ENCODE measurements at places on chromosomes 2 and 18. TPM values are rescaled to one million over a fixed set of nuclear protein-coding genes. Genes with fewer than 3 reads are reported as not detected.

Gene PELI1
- 59.4 TPM for total RNA-seq

Gene TRIM43
- not detected for total RNA-seq

Gene NR4A2
- 36.1 TPM for total RNA-seq

Gene ALPP
- total RNA-seq: not detected

Gene AMER3
- not detected for total RNA-seq

Gene OSR1
- total RNA-seq: not detected

Gene LTBP1
- 0.67 TPM for total RNA-seq

Gene DSG4
- total RNA-seq: not detected

Gene ADAM23
- total RNA-seq: 2.4 TPM

Gene GFPT1
- total RNA-seq: 55.1 TPM

Gene ERBB4
- not detected for total RNA-seq

Gene SLC1A4
- total RNA-seq: 41.6 TPM

Gene LANCL1
- total RNA-seq: 49.1 TPM

Gene CYRIA
- total RNA-seq: 2.3 TPM

Gene ANKRD23
- 5.7 TPM for total RNA-seq

Gene SFT2D3
- total RNA-seq: 4.7 TPM

Gene IL36G
- not detected for total RNA-seq

Gene CNRIP1
- not detected for total RNA-seq

Gene CPO
- total RNA-seq: not detected

Gene ARL4C
- total RNA-seq: 53.7 TPM

Gene NDUFAF7
- total RNA-seq: 30.6 TPM

Gene TRIB2
- 4.1 TPM for total RNA-seq

Gene RAB17
- total RNA-seq: not detected

Gene CXCR2
- 0.48 TPM for total RNA-seq

Gene PDE1A
- not detected for total RNA-seq

Gene SPR
- total RNA-seq: 0.65 TPM

Gene ACTR2
- total RNA-seq: 272 TPM

Gene CIAO1
- total RNA-seq: 70.8 TPM

Gene NYAP2
- 0.05 TPM for total RNA-seq

Gene ACVR1C
- 2.3 TPM for total RNA-seq

Gene TDRD15
- not detected for total RNA-seq

Gene EVA1A
- total RNA-seq: 0.38 TPM

Gene IL1A
- total RNA-seq: 6.6 TPM

Gene CD207
- not detected for total RNA-seq

Gene RSAD2
- 5.4 TPM for total RNA-seq

Gene CAPN14
- 0.60 TPM for total RNA-seq

Gene STK39
- 41.0 TPM for total RNA-seq

Gene KLHL29
- total RNA-seq: 2.5 TPM

Gene AQP12A
- total RNA-seq: not detected

Gene RPRM
- total RNA-seq: not detected

Gene LYG2
- not detected for total RNA-seq

Gene LINC00305
- not detected for total RNA-seq

Gene PDCD1
- total RNA-seq: 15.7 TPM

Gene PKDCC
- not detected for total RNA-seq

Gene RGPD8
- 25.2 TPM for total RNA-seq

Gene GPR55
- total RNA-seq: 6.8 TPM

Gene GBX2
- total RNA-seq: not detected

Gene ALKAL2
- 0.36 TPM for total RNA-seq

Gene FKBP7
- total RNA-seq: 2.1 TPM

Gene SEPTIN10
- 7.2 TPM for total RNA-seq

Gene CCDC74A
- total RNA-seq: 2.1 TPM

Gene PROM2
- total RNA-seq: 0.39 TPM

Data from activated T-cell treated with anti-CD3 and anti-CD28 coated beads, Interleukin-2, amount 50 U/mL, for 72 hours (primary cell).